Renal cortical epithelial cell (primary cell): ENCODE measurements at places on chromosomes 6 and 20.
A peak's percentile ranks its signal among the peaks of the same experiment; 100 is the strongest.

DNA sequence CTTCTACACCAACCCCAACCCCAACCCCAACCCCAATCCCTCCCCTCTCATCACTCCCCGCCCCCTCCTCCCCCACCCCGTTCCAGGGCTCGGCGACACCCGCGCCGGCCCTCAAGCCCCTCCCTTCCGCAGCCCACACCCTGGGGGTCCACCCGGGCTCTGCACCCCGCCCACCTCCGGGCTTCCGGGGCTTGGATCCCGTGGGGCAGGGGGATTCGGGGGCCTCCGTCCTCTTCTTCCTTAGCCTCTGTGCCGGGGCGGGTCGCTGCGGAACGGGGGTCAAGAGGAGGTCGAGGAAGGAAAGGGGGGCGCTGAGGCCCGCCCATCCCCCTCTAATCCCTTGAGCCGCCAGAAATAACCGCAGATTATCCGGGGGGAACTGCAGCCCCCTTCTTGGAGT lies 690 bp downstream of the TULP1 start:
- no peak for DNase-seq

DNA sequence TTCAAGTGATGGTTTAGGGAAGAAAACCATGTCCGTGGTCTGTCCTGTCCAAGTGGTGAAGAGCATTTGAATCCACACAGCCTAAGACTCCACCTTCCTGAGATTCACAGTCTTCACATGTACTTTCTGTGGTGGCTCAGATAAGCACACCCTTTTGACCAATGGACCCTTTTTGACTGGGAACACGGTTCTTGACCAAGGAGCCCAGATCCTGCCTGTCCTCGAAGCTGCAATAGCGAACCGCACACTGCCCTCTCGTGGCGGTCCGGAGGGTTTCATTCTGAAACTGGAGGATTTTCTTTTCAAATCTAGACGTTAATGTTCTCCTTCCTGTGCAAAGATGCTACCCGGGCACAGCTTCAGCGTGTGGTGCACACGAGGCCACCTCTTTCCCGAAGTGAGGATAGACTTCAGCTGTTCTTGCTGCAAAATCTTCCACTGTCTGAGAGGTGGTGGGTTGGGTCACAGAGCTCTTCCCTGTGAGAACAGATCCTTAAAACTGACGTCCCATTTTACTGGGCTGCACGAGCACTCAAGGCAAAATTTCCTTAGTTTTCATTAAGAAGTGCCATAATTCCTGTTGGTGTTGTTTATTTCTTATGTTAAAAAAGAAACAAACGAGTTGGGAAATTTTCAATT lies 90.5 kb downstream of the SYNJ2 start:
- DNase-seq = peak; percentile 54

DNA sequence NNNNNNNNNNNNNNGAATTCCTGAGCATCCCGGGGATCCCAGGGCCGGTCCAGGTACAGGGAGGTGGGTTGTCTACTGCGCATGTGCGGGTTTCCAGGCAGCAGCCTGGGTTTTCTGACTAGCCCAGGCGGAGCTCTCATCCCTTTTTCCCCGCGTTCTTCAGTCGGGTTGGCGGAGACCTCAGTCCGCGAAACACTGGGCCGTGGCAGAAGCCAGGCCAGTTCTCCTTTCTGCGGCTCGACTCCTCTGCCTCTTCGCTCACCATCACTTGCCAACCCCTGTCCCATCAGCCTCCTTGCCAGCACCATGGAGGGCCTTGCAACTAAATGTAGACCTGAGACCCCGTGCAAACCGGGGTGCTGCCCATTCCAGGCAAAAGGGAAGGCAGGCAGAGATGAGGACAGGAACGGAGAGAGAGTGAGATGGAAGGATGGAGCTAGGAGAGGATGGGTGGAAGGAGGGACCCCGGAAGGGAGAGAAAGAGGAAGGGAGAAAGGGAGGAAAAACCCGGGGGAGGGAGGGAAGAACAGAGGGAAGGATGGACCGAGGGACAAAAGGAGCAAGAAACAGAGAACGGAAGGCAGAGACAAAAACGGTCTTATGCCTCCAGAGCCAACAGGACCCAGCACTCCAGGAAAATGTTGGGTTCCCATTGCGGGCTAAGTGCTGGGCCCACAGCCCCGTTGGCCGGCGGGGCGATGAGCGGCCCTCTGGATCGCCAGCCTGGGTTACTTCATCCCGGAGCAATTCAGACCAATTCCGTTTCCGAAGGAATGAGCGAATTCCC lies 445.4 kb upstream of the DEFB115 start:
- no peak for DNase-seq

- DNase-seq = peak; percentile 49
Observed at GRCh38 chr6:48670546-48670945, 559.5 kb upstream of the PTCHD4 start.

GRCh38 chr20:46917155-46917554 lies 22.5 kb downstream of the EYA2 start:
- DNase-seq = no peak

DNA sequence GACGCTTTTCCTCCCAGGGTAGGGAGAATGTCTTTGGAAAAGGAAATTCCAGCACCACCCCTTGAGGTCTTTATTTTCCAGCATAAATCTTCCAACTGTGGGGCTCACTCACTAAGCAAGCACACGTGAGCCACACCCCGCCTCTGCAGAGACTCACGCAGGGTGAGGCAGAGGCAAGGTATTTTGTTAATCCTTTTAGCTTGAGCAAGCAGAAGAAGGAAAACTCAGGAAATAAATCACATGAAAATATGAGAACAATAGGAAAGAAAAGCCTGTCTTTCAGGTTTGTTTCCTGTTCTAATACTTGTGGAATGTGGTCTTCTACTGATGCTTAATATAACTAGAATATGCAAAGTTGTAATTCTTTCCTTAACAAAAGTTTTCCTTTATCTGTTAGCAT lies 4.1 kb upstream of the PHACTR2 start:
- peak; percentile 80 for DNase-seq

- DNase-seq = peak; percentile 22
Observed at GRCh38 chr6:109834595-109835437, 143.3 kb upstream of the GPR6 start.
